Activated CD4-positive, alpha-beta T cell treated with anti-CD3 and anti-CD28 coated beads, Interleukin-2, amount 10 ng/mL, durations not matched to agents 7 days and 5 days (primary cell): ENCODE measurements at places on chromosomes 11 and 22.

DNA sequence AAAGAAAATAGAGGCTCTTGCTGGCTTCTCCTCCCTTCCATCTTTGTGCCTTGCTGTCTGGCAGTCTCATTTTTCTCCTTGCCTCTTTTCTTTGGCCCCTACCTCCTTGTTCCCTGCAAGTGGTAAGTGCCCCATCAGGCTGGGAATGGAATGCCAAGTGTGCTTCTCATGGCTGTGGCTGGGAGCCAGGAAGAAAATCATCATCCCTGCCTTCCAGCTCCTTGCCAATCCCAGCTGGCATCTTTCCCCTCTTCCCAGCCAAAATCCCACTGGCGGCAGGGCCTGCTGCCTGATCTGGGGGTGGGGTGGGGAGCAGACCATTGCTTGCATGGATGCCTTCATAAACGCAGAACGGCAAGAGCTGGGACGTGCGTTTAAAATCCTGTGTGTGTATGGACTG, 27.0 kb upstream of the SLC25A18 start:
- peaks cover 3% of the 10 kb centered on the region for H3K27me3 ChIP-seq
- no peak overlapping the region for H3K4me3 ChIP-seq
- no peak for DNase-seq
- H3K36me3 ChIP-seq = no peaks in the 10 kb centered on the region

- H3K27me3 ChIP-seq = no peaks in the 10 kb centered on the region
- no peak overlapping the region for H3K4me3 ChIP-seq
- DNase-seq = no peak
- no peaks in the 10 kb centered on the region for H3K36me3 ChIP-seq
Measured at GRCh38 chr11:69215784-69216415, 60.2 kb downstream of the SMIM38 start.

- H3K27me3 ChIP-seq = no peaks in the 10 kb centered on the region
- DNase-seq = no peak
- no peak overlapping the region for H3K4me3 ChIP-seq
- no peaks in the 10 kb centered on the region for H3K36me3 ChIP-seq
Measured at GRCh38 chr11:78731027-78731426, 156.4 kb upstream of the NARS2 start.

- no peaks in the 10 kb centered on the region for H3K27me3 ChIP-seq
- no peak for DNase-seq
- H3K27ac ChIP-seq = no peak overlapping the region
- H3K4me1 ChIP-seq = no peaks in the 10 kb centered on the region
- H3K4me3 ChIP-seq = no peak overlapping the region
Measured at GRCh38 chr11:10778217-10778970, 27.3 kb downstream of the CTR9 start.

DNA sequence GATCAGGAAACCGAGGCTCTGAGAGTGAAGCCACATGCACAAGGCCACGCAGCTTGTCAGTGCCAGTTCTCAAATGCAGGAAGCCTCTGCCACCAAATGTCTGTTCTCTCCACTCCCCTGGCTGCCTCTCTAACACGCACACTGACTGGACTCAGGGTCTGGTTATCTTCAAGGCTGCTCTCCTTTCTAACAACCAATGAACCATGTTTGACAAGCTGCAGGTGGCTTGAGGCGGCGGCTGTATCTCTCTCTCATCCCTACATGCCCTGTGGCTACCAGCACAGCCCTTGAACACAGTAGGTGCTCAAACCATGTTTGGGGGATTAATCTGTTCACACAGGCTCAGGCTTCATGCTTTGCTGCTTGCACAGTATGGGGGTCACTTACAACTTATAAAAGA, 23.7 kb downstream of the MFNG start:
- DNase-seq = no peak
- H3K4me1 ChIP-seq = peaks cover 9% of the 10 kb centered on the region
- peaks cover 14% of the 10 kb centered on the region for H3K36me3 ChIP-seq
- no peaks in the 10 kb centered on the region for H3K27me3 ChIP-seq
- no peak overlapping the region for H3K4me3 ChIP-seq

- DNase-seq = peak; percentile 9
- H3K4me1 ChIP-seq = peaks cover 29% of the 10 kb centered on the region
- no peak overlapping the region for H3K27ac ChIP-seq
- H3K4me3 ChIP-seq = no peak overlapping the region
- H3K36me3 ChIP-seq = no peaks in the 10 kb centered on the region
Measured at GRCh38 chr11:34198523-34198922, 93.1 kb downstream of the NAT10 start.
